Right cardiac atrium (tissue), 5 donors: ENCODE measurements at places on chromosomes 5 and 9. TPM values are rescaled to one million over a fixed set of nuclear protein-coding genes. Genes with fewer than 3 reads are reported as not detected.

The SAPCD2 gene
- 0.63 TPM for total RNA-seq

The LRRC70 gene
- 2.1 TPM for total RNA-seq

The CDH18 gene
- total RNA-seq, result not detected

The DBH gene
- total RNA-seq, result not detected

The MARCHF3 gene
- total RNA-seq, result 27.0 TPM

The ADAMTS12 gene
- 1.0 TPM for total RNA-seq

The ASS1 gene
- total RNA-seq, result 45.4 TPM

The CHSY3 gene
- 1.7 TPM for total RNA-seq

The TSSK1B gene
- not detected for total RNA-seq

DNA sequence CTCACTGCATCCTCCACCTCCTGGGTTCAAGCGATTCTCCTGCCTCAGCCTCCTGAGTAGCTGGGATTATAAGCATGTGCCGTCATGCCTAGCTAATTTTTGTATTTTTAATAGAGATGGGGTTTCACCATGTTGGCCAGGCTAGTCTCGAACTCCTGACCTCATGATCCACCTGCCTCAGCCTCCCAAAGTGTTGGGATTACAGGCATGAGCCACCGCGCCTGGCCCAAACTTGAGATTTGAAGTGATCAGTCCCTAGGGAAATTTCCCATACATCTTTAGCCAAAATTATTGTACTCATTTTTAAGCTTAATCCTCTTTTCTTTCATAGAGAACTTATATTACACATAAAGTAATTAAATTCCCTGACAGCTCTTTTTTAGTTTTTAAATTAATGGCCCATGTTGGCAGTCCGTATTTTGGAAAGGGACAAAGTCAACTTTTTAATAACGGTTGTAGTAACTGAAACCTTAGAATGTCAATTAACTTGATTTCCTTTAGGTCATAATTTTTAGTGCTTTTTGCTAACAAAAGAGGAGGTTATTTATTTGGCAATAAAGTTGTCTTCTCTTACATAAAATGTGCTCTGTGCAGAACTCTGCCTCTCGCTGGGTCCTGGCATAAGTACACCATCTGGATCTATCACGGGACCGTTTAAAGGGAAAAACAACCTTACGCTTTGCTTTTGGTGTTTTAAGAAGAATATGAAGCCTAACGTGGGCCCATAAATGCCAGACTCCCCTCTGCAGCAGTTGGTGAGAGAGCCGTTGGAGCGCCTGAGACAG is 142.3 kb upstream of the OTULINL start:
- no peak for DNase-seq

DNA sequence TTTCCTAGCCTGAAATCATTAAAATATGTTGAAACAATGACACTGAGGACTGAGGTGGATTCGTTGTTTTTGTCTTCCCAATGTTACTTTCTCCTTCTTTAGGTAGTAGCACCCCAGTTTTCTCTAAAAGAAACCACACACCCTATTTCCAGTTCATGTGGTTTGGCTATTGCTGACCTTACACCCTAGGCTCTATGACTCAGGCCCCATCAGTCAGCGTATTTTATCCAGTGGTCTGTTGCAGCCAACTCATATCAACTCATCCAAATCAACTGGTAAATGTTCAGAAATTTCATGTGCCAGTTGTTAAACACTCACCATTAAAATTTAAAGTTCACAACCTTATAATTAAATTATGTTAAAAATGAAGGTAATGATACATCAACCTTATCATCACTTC is 44.6 kb upstream of the NFIB start:
- no peak for DNase-seq

DNA sequence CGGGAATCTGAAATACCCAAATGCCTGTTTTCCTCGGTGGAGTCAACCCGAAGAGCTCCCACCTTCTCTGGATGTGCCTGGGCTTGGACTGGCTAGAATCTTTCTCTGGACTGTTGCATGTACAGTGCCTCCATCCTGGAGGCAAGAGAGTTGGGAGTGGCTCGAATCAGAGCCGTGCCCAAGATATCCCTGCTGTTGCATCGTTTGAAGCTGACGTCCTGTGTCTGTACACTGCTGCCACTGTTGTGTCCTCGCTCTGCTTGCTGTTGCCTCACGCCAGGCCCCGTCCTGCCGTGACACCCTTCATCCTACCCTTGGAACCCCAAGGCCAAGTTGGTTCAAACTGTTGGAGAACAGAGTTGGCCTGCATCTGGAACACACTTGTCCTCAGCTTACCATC is 35.4 kb downstream of the FAXDC2 start:
- DNase-seq, result no peak

GRCh38 chr5:6289239-6289638 is 89.1 kb downstream of the MED10 start:
- DNase-seq, result no peak

DNA sequence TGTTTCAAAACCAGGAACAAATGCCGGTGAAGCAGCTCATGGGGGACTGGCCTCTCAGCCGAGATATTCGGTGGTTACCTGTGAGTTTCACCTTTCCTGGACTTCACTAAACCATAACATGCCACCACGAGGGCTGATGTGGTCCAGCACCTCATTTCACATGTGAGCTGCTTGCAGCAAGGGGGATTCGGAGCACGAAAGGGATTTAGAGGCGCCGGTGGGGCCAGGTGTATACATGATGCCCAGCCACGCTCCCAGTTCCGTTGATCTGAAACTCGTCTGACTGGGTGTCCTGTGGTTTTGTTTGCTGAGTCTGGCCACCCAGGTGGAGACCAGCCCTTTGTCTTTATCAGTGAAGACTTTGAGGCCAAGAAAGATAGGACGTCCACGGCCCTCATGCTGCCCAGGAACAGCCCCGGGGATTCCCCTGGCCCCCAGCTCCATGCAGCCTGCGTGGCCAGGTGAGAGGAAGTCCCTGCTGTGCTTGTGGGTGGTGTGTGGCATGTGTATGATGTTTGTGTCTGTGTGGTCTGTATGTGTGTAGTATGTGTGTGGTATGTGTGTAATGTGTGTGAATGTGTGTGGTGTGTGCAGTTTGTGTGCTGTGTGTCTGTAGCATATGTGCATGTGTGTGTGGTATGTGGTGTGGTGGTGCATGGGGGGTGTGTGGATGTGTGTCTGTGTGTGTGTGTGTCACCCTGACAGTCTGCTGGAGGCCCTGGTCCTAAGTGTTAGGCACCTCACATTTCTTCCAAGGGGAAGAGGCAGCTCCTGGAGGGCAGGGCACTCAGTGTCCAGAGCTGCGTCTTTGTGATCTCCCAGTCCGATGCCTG is 23.4 kb downstream of the PHF2 start:
- DNase-seq, result no peak

DNA sequence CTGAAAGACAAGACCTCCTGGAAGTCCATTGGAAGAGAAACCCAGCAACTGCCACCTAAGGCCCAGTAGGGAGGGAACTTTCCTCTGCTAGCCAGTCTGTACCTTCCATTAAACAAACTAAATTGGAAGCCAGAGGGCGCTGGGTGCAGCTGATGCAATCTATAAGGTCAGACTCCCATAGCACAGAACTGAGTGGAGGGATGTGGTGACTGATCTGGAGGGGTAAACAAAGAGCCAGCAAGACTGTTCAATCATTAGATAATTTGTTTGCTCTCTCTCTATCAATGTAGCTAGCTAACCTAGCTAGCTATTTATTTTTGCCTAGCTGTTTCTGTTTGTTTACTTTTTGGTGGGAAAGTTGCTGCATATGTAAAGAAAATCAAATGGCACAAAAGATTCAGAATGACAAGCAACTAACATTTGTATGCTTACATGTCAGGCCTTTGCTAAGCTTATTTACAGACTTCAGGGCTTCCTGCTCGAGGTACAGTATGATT is 291.8 kb upstream of the DAB2 start:
- DNase-seq, result no peak

- no peak for DNase-seq
Observed at GRCh38 chr9:19423163-19423562, 14.4 kb downstream of the ACER2 start.

- DNase-seq, result no peak
Observed at GRCh38 chr9:131658377-131659129, 81.3 kb downstream of the RAPGEF1 start.

DNA sequence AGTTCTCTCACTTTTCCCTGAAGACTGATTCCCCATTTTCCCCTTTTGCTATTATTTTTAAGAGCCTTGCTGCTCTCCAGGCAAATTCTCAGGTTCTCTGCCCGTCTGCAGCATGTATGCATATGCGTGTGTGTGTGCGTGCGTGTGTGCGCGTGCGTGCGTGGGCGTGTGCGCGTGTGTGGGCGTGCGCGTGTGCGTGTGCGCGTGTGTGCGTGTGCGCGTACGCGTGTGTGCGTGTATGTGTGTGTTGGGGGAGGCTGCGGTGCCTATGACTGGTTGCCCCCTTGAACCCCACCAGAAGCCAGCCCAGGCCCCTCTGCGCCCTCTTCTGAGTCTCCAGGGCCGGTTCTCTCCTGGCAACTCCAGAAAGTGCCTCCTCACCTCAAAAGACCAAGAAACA is 987 bp upstream of the FOXI1 start:
- no peak for DNase-seq

DNA sequence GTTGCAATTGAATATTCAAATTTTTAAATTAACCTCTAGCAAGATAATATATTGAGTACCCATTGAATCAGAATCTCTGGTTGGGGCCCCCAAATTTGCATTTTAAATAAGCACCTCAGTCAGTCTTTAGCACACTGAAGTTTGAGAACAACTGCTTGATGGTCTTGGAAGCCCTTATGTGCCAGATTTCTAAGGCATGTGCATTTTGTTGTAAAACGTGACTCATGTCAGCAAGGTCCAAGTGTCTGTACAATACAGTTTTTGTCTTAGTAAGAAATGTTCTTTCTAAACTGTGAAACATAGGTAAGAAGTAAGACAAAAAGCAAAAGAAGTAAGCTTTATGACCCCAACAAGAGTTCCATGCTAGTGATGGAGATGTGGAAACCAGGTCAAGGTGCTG is 59.1 kb upstream of the PHF2 start:
- DNase-seq, result no peak

GRCh38 chr9:129316281-129317030 is 138.4 kb upstream of the IER5L start:
- DNase-seq, result no peak

DNA sequence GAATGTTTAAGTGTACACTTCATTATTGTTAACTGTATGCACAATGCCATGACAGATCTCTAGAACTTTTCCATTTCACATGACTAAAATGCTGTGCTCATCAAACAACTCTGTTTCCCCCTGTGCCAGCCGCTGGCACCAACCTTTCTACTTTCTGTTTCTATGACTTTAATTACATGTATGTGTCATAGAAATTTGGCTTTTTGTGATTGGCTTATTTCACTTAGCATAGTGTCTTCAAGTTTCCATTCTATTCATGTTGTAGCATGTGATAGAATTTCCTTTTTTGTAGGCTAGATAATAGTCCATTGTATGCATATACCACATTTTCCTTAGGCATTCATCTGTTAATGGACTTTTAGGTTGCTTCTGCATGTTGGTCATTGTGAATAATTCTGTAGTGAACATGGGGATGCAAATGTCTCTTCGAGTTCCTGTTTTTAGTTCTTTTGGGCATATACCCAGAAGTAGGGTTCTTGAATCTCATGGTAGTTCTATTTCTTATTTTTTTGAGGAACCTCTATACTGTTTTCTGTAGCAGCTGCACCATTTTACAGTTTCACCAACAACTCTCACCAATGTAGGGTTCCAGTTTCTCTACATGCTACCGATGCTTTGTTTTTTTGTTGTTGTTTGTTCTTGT is 184.4 kb upstream of the DMRT1 start:
- DNase-seq, result no peak

DNA sequence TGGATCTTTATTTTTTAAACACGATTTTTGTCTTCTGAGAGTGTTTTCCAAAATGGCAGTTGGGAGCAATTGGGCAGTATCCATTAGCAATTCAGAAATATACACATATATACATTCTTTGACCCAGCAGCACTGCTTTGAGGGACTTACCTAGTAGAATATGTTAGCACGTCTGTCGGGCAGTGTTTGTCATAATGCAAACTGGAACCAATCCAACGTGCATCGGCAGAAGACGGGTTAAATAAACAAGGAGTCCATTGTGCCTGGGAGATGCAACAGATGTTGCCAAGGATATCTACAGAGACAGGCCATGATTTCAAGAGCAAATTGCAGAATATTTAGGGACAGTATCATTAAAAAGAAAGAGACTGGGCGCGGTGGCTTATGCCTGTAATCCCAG is 107.0 kb downstream of the COL5A1 start:
- no peak for DNase-seq

- no peak for DNase-seq
Observed at GRCh38 chr5:145750199-145750598, 84.9 kb downstream of the PRELID2 start.

DNA sequence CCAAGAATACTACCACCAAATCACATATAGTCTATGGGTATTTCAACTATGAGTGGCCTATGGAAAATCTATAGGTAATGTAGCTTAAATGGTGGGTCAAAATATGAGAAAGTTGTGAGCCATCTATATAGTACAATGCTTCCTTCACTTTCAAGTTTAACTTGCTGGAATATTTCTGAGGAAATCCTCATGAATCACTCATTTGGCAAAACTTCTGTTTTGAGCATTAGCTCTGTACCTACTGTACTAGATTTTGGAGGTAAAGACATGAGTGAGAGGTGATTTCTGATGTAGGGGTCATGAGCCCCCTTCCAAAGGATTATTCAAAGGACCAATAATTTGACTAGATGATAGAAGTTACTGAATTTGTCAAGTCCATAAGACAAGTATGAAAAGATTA is 80.6 kb upstream of the DAB2 start:
- DNase-seq, result no peak

- no peak for DNase-seq
Observed at GRCh38 chr5:168327451-168327850, 36.0 kb downstream of the WWC1 start.

DNA sequence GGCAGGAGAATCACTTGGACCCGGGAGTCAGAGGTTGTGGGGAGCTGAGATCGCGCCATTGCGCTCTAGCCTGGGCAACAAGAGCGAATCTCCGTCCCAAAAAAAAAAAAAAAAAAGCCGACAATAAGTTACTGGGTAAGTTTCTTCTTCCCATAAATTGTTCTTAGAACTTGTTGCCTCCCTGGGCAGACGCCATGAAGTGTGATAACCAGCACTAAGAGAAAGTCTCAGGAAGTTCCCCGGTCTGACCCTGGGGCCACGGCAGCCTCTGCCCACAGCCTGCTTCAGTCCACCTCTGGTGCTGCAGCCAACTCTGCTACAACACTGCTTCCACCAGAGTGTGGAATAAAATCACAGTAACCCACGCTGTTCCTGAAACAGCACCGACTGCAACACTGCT is 19.1 kb downstream of the LPCAT1 start:
- DNase-seq, result no peak
